ENCODE measurements at places on chromosomes 5 and 9.
A peak's percentile ranks its signal among the peaks of the same experiment; 100 is the strongest.

GRCh38 chr9:136703276-136703860, 9.0 kb upstream of the DIPK1B start:
- DNase-seq, result no peak

GRCh38 chr5:176737746-176738636, 72.4 kb upstream of the UNC5A start:
- no peak for DNase-seq

DNA sequence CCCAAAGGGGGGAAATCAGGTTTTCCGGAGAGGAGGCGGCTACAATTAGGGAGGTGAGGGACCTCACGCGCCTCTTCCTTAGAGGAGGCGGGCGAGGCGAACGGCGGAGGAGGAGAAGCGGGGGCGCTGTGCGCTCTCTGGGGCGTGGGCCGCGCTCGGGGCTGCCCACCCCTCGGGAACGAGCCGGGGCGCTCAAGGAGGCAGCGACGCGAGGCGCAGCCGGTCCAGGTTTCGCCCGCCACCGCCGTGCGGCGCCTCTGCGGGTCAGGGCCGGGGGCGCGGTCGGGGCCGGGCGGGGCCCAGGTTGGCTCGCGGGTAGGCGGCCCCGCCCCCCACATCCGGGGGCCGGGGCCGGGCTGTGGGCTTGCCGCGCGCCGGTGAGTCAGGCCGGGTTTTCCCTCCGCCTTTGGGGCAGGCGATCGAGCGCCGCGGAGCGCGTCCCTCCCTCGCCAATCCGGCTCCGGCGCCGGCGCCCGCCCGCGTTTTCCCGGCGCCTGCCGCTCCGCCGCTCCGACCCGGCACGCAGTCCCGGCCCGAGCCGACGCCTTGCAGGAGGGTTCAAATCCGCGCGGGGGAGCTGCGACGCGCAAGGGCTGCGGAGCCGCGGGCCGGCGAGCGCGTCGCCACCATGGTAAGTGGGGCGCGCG, at the start of gene N4BP3:
TSS of gene N4BP3 (plus strand) at position 392 of the 647 bp plus-strand sequence. CDS start 6,052 bp downstream, outside the sequence.
- DNase-seq, result no peak

DNA sequence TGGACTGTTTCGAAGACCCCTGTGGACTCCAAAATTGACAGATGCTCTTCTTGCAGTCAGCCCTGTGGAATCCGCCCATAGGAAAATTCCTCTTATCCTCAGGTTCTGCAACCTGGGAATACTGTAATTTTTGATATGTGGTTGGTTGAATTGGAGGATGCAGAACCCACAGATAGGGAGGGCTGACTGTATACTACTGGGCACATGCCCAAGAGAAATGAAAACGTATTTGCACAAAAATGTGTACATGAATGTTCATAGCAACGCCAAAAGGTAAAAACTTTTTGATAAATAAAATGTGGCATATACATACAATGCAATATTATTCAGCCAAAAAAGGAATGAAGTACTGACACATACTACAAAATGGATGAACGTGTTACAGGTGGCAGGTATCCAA, 1.9 kb upstream of the SNAPC3 start:
- no peak for DNase-seq

DNA sequence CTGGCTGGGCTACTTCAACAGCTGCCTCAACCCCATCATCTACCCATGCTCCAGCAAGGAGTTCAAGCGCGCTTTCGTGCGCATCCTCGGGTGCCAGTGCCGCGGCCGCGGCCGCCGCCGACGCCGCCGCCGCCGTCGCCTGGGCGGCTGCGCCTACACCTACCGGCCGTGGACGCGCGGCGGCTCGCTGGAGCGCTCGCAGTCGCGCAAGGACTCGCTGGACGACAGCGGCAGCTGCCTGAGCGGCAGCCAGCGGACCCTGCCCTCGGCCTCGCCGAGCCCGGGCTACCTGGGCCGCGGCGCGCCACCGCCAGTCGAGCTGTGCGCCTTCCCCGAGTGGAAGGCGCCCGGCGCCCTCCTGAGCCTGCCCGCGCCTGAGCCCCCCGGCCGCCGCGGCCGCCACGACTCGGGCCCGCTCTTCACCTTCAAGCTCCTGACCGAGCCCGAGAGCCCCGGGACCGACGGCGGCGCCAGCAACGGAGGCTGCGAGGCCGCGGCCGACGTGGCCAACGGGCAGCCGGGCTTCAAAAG, 36.9 kb upstream of the TTC1 start:
- DNase-seq, result no peak

DNA sequence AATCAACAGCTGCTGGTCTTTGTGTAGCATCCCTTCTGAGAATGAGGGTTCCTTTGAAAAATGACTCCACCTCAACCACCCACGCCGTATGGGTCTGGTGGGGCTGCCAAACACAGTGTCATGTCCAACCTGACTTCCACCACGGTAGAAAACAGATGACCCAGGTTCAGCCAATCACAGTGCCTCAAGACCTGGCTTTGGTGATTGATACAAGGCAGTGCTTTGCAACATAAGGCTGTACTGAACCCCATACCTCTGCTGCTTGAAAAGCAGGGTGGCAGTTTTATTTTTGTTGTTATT, 11.5 kb upstream of the TGFBR1 start:
- DNase-seq, result no peak

DNA sequence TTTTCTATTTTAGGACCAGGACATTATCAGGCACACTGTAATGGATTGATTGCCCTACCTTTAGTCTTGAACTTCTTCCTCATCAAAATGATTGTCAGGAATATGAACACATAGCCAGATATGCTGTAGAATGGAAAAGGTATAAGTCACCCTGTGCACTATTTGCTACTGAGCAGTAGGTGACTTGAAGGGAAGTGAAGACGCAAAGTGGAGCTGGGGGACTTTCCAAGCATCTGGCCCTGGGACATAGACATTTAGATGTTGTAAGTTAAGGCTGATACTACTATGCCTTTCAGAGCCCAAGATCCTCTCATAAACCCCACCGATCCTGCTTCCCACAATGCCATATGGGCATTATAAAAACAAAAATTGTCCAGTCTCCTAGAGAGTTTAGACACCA, 174.5 kb downstream of the DOCK8 start:
- no peak for DNase-seq

DNA sequence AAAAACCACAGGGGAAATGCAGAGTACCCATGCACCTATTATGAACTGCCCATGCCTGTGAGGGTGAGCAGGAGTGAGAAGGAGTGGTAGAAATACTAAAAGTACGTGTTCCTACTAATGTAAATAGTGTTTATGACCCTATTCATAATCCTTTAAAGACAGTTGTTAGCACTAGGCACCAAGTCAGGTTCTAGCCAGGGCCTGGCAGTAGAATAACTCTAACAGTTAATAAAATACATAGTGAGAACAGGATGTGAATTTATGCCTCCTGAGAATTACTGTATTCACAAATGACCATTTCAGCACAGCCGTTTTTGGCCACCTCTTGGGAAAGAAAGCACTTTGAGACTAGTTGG, 103.2 kb upstream of the TARS1 start:
- DNase-seq, result no peak

- DNase-seq, result no peak
Observed at GRCh38 chr5:140827704-140828361, at the start of gene PCDHA6. TSS of gene PCDHA6 (plus strand) at chr5:140827960. CDS start at chr5:140828092, 132 bp downstream.

GRCh38 chr5:157390551-157391297, 69.3 kb upstream of the NIPAL4 start:
- DNase-seq, result no peak

- DNase-seq, result peak; percentile 87
Observed at GRCh38 chr9:134205672-134206310, 41.4 kb upstream of the RNU6ATAC start.

- no peak for DNase-seq
Observed at GRCh38 chr5:107370396-107370968, 300.3 kb downstream of the EFNA5 start.

GRCh38 chr5:137395011-137395755, 103.9 kb downstream of the SPOCK1 start:
- DNase-seq, result peak; percentile 25

DNA sequence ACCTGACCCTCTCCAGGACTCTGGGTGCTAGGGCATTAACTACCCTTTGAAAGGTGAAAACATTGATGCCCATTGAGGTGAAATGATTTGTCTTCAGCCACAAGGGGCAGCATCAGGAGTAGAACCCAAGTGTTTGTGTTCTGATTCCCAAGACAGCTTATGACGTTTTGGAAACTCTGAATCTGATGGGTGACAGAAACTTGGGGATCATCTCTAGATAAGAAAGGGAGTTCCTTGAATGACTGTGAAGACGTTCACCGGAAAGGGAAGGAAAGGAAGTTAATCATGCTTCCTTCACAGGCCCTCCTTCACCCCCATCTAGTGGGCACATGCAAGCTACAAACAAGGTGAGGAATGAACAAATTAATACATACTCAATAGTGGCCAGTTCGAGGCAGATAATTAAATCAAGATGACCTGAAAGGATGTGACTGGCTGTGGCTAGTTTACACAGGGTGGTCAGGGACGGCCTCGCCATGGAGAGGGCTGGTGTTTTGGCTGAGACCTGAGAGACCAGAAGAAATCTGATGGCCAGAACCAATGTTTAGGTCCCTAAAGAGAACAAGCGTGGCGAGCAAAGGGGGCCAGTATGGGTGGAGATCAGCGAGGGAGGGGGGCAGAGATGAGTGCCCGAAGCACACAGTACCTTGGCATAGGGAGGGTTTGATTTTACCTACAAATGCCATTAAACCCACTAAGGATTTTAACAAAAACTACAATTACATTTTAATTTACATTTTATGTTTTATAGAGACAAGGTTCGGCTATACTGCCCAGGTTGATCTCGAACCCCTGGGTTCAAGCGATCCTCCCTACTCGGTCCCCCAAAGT, 937 bp upstream of the SLC26A2 start:
- no peak for DNase-seq

DNA sequence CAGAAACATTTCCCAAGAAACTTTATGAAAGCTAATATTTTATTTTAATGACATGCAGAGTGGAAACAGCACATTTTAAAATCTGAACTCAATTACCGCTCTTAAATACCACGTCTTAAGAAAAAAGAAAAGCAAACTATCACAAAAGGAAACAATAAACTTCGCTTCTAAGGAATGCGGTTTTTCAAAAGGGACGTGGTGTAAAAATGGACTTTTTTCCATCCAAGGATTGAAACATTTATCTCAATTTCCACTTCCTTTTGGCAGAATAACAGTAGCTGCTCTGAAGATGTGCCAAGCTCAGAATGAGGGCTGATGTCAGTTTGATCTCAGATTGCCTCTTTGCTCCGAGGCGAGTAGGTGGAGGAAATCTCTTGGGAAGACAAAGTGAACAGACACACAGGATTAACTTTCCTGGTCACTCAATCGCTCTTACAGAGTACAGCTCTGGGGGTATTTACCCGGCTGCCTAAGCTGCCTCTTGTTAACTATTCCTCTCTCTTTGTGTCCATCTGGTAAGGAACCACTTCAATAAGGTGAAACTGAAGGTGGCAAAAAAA, 158.5 kb downstream of the TRPM6 start:
- no peak for DNase-seq

- DNase-seq, result no peak
Observed at GRCh38 chr5:10625700-10626472, 62.0 kb downstream of the ANKRD33B start.

Data from NCI-H1436 treated with DMSO at 0.1 percent for 48 hours (cell line).